ENCODE measurements at places on chromosomes 5 and 9. TPM values are rescaled to one million over a fixed set of nuclear protein-coding genes. Genes with fewer than 3 reads are reported as not detected.

The SLC27A4 gene
- 45.6 TPM for total RNA-seq

DNA sequence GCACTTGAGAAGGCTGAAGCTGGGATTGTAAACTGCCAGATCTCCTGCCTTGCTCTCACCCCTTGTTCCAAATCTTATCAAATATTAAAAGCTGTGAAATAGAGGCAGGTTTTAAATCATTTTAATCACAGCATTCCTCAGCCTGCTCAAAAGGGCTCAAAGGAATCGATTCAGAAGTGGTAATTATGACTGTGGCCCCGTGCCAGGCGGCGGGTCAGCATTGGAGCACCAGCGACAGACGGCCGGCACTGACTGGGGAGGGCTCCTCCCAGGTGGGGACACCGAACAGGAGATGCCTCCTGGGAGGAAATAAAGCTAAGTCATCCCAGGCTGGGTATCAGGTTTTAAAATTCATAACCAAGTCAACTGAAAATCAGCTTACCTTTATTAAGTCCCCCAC lies 66.7 kb downstream of the KCNIP1 start:
- H3K36me3 ChIP-seq = no peaks in the 10 kb centered on the region
- no peak for DNase-seq
- H3K27ac ChIP-seq = no peak overlapping the region
- peaks cover 14% of the 10 kb centered on the region for H3K4me1 ChIP-seq
- H3K4me3 ChIP-seq = no peak overlapping the region

GRCh38 chr5:134525683-134526482 lies 413 bp downstream of the JADE2 start:
- peak overlapping the region; percentile 96 for H3K4me3 ChIP-seq
- no peaks in the 10 kb centered on the region for H3K36me3 ChIP-seq
- H3K27ac ChIP-seq = peak overlapping the region; percentile 9
- peak; percentile 61 for DNase-seq
- peaks cover 34% of the 10 kb centered on the region for H3K4me1 ChIP-seq

DNA sequence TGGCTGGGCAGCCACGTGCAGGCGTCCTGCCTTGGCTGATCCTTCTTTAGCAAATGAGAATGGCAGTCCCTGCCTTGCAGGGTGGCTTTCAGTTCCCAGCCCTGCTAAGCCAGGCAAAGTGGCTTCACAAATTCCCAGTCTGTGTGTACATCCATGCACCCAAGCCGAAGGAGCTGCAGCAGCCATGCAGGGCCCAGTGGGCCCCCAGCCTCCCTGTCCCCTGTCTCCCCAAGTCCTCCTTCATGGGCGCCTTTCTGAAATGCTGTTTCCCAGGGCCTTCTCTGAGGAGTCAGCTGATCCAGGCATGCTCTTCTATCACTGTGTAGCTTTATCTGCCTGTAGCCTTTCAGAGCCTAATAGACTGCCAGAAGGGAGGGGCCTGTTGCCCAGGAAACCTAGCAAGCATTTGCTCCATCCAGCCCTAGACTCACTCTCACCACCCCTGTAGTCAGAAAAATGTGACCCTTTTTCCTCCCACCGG lies 47.4 kb upstream of the SHC3 start:
- peak overlapping the region; percentile 44 for H3K4me3 ChIP-seq
- H3K27ac ChIP-seq = peak overlapping the region; percentile 91
- DNase-seq = peak; percentile 65
- H3K4me1 ChIP-seq = peaks cover 27% of the 10 kb centered on the region
- no peaks in the 10 kb centered on the region for H3K36me3 ChIP-seq
- no peaks in the 10 kb centered on the region for H3K27me3 ChIP-seq

- no peak overlapping the region for H3K27ac ChIP-seq
- no peaks in the 10 kb centered on the region for H3K36me3 ChIP-seq
- H3K4me3 ChIP-seq = no peak overlapping the region
- H3K4me1 ChIP-seq = peaks cover 24% of the 10 kb centered on the region
Measured at GRCh38 chr5:81520769-81521168, 126.8 kb upstream of the ACOT12 start.

The PCDHGA2 gene
- total RNA-seq = 0.32 TPM

- peaks cover 22% of the 10 kb centered on the region for H3K4me1 ChIP-seq
- H3K27me3 ChIP-seq = no peaks in the 10 kb centered on the region
- H3K36me3 ChIP-seq = peaks cover 6% of the 10 kb centered on the region
- H3K4me3 ChIP-seq = peak overlapping the region; percentile 41
- H3K27ac ChIP-seq = peak overlapping the region; percentile 75
Measured at GRCh38 chr9:137373611-137373980, 49.4 kb downstream of the EXD3 start.

The SPATA31E1 gene
- 0.21 TPM for total RNA-seq

The SPATA31D4 gene
- total RNA-seq = not detected

- H3K27me3 ChIP-seq = no peaks in the 10 kb centered on the region
- no peak overlapping the region for H3K4me3 ChIP-seq
- H3K27ac ChIP-seq = peak overlapping the region; percentile 89
- no peak for DNase-seq
- peaks cover 12% of the 10 kb centered on the region for H3K36me3 ChIP-seq
Measured at GRCh38 chr5:80370390-80370789, 37.5 kb upstream of the ZFYVE16 start.

The ADGRD2 gene
- total RNA-seq = not detected

The TTC23L gene
- 2.3 TPM for total RNA-seq

DNA sequence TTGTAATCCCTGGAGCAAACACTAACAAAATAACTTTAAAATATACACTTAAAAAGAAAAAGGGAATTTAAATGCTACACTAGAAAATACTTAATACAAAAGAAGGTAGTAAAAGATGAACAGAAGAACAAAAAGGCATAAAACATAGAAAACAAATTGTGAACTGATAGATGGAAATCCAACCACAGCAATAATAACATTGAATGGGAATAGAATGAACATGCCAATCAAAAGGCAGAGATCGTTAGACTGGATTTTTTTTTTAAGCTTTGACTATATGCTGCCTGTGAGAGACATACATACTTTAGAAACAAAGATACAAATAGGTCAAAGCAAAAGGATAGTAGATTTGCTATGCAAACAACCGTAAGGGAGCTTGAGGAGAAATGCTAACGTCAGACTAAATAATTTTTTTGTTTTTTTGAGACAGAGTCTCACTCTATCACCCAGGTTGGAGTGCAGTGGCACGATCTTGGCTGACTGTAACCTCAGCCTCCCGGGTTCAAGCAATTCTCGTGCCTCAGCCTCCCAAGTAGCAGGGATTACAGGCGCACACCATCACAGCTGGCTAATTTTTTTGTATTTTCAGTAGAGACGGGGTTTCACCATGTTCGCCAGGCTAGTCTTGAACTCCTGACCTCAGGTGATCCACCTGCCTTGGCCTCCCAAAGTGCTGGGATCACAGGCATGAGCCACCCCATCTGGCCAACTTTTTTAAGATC lies 6.5 kb downstream of the ABO start:
- H3K4me1 ChIP-seq = no peaks in the 10 kb centered on the region
- DNase-seq = no peak
- no peak overlapping the region for H3K4me3 ChIP-seq
- no peak overlapping the region for H3K27ac ChIP-seq
- peaks cover 64% of the 10 kb centered on the region for H3K27me3 ChIP-seq
- no peaks in the 10 kb centered on the region for H3K36me3 ChIP-seq

- no peak overlapping the region for H3K4me3 ChIP-seq
- H3K27ac ChIP-seq = peak overlapping the region; percentile 54
- H3K4me1 ChIP-seq = peaks cover 16% of the 10 kb centered on the region
- peaks cover 16% of the 10 kb centered on the region for H3K36me3 ChIP-seq
- no peaks in the 10 kb centered on the region for H3K27me3 ChIP-seq
Measured at GRCh38 chr9:126472198-126472947, 141.4 kb upstream of the LMX1B start.

- no peak for DNase-seq
- H3K36me3 ChIP-seq = no peaks in the 10 kb centered on the region
- H3K27ac ChIP-seq = no peak overlapping the region
- H3K4me1 ChIP-seq = no peaks in the 10 kb centered on the region
Measured at GRCh38 chr9:118459913-118460312, 755.7 kb downstream of the TLR4 start.

GRCh38 chr5:78157001-78157400 lies 137.5 kb downstream of the AP3B1 start:
- no peak overlapping the region for H3K4me3 ChIP-seq
- no peaks in the 10 kb centered on the region for H3K4me1 ChIP-seq
- peak overlapping the region; percentile 37 for H3K27ac ChIP-seq
- DNase-seq = no peak
- H3K36me3 ChIP-seq = peaks cover 44% of the 10 kb centered on the region

DNA sequence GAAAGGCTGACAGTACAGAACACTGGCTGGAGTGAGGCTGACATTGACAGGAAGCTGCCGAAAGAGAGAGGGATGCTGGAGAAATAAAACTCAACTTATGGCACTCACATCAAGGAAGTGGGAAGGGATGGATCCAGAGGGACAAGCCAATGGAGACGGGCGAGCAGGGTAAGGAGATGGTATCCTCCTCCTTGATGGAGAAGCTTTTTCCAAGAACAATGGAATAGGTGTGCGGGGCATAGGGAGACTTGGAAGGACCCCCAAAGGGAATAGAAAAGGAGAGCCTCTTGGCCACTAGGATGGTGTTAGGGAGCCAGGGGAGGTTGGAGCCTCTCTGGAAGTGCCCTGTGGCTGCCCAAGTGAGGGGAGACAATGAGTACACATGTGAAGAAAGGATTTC lies 58.4 kb upstream of the GRHPR start:
- H3K4me3 ChIP-seq = no peak overlapping the region
- no peak for DNase-seq
- peaks cover 9% of the 10 kb centered on the region for H3K36me3 ChIP-seq

The SLCO4C1 gene
- total RNA-seq = 3.9 TPM

- DNase-seq = no peak
- H3K4me3 ChIP-seq = no peak overlapping the region
- H3K4me1 ChIP-seq = peaks cover 6% of the 10 kb centered on the region
- H3K27ac ChIP-seq = no peak overlapping the region
Measured at GRCh38 chr5:14816999-14817761, 54.4 kb downstream of the ANKH start.

The ZNF367 gene
- total RNA-seq = 15.4 TPM

The C5 gene
- 8.3 TPM for total RNA-seq

DNA sequence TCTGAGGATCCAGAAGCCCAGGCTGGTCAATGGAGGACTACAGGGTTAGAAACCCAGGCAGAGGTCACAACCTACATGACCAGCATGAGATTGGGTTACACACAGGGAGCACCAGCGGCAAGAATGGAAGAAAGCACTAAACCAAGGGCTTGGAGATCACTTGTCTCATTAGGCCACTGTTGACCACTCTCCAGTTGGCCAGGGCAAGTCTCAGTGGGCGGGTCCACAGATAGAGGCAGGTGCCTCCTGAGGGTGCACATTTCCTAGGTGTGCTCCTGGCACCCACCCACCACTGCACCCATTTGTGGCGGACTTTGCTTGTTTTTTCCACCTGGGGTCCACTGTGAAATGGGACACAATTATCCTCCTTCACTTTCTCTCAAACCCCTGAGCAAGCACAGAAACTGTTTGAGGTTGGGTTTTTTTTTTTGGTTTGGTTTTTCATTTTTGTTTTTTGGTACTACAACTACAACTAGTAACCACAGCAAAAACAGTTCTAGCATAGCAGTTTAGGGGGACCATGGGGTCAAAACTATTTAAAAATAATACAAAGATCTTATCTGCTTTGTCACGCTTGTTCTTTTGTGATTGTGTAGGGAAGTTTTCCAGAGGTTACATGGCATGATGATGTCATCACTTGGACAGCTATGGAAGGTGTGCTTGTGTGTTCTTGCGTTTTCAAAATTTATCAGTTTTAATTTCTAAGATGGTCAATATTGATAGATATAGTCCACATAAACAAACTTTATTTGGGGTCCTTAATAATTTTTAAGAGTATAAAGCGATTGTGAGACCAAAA lies 6.1 kb downstream of the NPR2 start:
- H3K36me3 ChIP-seq = peaks cover 3% of the 10 kb centered on the region
- H3K4me1 ChIP-seq = peaks cover 23% of the 10 kb centered on the region
- no peaks in the 10 kb centered on the region for H3K27me3 ChIP-seq
- no peak for DNase-seq

The RAD23B gene
- total RNA-seq = 141 TPM

GRCh38 chr9:106906129-106906528 lies 43.2 kb downstream of the ZNF462 start:
- H3K36me3 ChIP-seq = peaks cover 70% of the 10 kb centered on the region
- peaks cover 14% of the 10 kb centered on the region for H3K4me1 ChIP-seq
- DNase-seq = no peak
- no peak overlapping the region for H3K4me3 ChIP-seq
- no peak overlapping the region for H3K27ac ChIP-seq

DNA sequence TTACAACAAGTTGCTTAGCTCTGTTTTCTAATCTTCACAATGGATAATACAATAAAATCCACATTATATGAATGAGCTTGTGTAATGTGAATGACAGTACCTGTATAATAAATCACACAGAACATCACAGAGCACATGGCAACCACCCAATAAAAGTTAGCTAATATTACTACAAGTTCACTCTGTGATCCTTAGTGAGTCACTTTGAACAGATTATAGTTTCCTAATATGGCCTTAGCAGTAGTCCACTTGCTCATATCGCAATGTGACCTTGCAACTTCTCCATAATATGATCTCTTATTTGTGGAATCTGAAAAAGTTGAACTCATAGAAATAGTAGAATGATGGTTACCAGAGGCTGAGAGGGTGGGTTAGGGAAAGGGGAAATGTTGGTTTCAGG lies 361.3 kb downstream of the PTPRD start:
- no peaks in the 10 kb centered on the region for H3K27me3 ChIP-seq
- no peaks in the 10 kb centered on the region for H3K36me3 ChIP-seq
- H3K4me3 ChIP-seq = no peak overlapping the region

DNA sequence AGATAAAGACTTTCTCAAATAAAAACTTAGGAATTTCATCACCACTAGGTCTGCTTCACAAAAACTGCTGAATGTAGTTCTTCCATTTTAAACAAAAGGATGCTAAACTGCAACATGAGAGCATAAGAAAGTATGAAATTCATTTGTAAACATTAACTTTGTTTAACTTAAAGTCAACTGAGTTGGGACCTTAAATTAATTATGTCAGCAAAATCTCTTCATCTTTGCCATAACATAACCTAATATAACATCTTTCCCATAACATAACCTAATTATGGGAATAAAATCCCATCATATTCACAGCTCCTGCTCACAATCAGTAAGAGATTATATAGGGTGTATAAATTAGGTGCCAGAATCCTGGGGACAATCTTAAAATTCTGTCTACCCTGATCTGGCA lies 78.8 kb upstream of the PCSK5 start:
- no peak for DNase-seq
- peaks cover 5% of the 10 kb centered on the region for H3K36me3 ChIP-seq
- H3K27me3 ChIP-seq = no peaks in the 10 kb centered on the region
- no peaks in the 10 kb centered on the region for H3K4me1 ChIP-seq
- H3K4me3 ChIP-seq = no peak overlapping the region
- H3K27ac ChIP-seq = no peak overlapping the region

DNA sequence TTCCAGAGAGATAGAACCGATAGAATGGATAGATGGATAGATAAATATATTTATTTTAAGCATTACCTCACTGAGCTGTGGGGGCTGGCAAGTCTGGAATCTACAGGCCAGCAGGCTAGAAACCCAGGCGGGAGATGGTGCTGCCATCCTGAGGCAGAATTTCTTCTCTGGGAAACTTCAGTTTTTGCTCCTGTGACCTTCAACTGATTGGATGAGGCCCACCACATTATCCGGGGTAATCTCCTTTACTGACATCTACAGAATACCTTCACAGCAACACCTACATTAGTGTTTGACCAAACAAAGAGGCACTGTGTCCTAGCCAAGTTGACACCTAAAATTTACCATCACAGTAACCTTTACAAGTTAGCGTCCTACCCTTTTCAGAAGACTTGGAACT lies 29.2 kb upstream of the TENT4A start:
- H3K36me3 ChIP-seq = no peaks in the 10 kb centered on the region
- DNase-seq = no peak
- H3K27me3 ChIP-seq = peaks cover 74% of the 10 kb centered on the region

The LCN15 gene
- not detected for total RNA-seq

- H3K4me3 ChIP-seq = peak overlapping the region; percentile 23
- H3K4me1 ChIP-seq = peaks cover 25% of the 10 kb centered on the region
- peaks cover 3% of the 10 kb centered on the region for H3K36me3 ChIP-seq
Measured at GRCh38 chr9:136799079-136799853, 3.1 kb downstream of the CCDC183 start.

Data from neural crest cell (in vitro differentiated cells).